ENCODE measurements at places on chromosomes 12 and 14.

DNA sequence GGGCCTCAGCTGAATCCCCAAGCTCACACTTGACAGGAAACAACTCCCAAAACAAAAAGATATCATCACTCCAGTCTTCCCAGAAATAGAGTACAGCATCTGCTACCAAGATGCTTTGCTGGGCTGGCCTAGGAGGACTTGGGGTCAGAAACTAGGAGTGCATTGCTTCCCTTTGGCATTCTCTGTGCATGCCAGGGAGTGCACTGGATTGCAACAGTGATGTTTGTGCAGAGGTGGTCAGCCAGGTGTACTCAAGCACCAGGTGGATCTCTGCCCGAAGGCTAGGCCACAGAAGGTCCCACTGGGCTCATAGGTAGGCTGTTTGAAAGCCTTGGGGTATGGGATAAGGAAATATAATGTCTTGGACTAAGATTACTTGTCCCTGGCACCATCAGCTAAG, 51.1 kb downstream of the RAB35 start:
- no peak for DNase-seq

- DNase-seq, result no peak
Measured at GRCh38 chr12:132874175-132874574, 13.2 kb downstream of the CHFR start.

DNA sequence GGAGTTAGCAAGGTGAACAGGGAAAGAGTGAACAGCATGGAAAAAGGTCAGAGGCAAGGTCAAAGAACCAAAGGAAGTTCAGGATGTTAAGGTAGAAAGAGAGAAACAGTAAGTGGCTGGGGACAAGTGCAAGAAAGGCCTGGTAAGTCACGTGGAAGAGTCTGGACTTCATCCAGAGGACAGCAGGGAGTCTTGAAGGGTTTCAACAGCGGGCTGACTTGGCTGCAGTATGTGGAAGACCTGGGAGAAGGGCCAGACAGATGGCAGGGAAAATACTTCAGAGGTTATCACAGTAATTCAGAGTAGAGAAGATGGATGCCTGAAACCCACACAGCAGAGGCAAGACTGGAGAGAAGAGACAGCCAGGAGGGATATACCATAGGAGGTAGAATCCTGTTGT, 34.0 kb downstream of the CIT start:
- no peak for DNase-seq

GRCh38 chr12:31518680-31519227, 72.2 kb downstream of the DENND5B start:
- peak; percentile 63 for DNase-seq

GRCh38 chr14:44027397-44027796, 479.7 kb downstream of the FSCB start:
- no peak for DNase-seq

DNA sequence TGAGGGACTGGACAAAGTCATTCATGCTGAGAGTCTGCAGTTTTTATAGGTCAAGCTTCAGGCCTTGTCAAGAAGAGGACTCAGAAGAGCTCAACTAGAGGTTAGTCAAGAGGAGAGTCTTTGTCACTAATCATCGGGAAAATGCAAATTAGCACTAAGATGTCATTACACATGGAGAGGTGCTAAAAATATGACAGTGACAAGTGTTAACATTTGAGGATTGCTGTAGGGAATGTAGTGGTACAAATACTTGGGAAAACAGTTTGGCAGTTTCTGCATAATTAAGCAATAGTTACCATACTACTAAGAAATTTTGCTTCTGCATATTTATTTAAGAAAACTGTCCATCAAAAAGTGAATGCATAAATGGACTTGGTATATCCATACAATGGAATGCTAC, 60.9 kb upstream of the CSRP2 start:
- DNase-seq, result no peak

DNA sequence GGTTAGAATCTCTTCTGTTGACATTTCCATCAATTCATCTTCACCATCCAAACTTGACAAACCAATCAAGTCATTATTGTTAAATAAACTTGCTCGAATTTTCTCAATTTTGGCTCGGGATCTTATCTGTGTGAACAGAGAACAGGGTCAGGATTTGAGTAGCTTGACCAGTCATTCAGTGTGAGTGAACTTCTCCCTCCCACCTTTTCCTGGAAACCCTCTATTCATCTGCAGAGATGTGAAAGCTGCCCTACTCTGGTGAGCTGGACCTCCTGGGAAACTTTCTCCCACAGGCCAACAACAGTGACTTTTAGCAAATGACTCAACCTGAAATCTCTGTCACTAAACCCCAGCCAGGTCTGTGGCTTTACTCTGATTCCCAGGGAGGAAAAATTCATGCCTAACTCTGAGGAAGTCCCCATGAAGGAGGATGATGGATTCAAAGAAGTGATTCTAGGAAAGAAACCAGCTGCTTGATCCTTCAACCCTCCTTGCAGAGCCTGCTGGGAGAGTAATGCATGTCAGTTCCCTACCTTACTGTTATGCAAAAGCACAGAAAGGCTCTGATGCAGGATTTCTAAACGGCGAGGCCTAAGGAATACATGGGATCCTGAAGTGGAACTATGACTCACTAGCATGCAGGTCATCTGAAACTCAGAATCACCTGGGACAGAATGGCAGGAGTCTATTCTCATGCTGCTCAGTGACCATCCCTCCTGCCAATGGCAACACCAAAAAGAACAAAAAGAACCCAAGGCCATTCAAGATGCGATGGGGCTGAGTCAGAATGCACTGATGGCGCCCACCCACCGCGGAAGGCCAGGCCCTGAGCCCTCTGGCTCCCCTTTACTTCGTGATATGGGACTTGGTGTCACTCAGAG, 58.0 kb downstream of the TRAFD1 start:
- DNase-seq, result peak; percentile 64

- peak; percentile 69 for DNase-seq
Measured at GRCh38 chr14:104968153-104968527, 10.0 kb downstream of the AHNAK2 start.

DNA sequence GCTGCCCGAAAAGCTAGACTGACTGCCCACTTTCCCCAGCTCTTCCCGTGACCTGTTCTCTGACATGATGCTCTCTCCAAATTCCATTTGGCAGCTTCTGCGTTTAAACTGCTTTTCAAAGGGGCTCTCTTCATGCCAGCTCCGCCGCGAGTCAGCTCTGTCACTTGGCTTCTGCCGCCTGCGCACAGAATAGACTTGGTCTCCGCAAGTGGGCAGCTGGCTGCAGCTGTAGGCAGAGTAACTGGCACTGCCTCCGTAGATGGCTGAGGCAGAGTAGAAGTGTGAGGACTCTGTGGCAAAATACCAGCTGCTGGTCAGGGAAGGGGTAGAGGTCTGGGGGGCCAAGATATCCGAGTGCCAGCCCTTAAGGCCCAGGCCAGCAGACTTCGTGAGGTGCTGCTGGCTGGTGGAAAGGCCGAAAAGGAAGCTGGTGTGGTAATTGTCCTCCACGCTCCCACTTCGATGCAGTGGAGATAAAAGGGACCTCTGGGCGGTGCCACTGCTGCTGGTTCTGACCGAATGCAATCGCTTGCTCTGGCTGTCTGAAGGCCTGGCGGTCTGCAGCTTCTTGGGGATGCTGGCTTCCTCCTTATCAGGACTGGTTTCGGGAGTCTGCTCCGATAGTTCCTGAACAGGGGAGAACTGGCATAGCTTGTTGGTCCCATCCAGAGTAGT, 85.7 kb downstream of the DUSP16 start:
- no peak for DNase-seq

- peak; percentile 41 for DNase-seq
Measured at GRCh38 chr14:77375973-77376770, 722 bp downstream of the TMED8 start.

DNA sequence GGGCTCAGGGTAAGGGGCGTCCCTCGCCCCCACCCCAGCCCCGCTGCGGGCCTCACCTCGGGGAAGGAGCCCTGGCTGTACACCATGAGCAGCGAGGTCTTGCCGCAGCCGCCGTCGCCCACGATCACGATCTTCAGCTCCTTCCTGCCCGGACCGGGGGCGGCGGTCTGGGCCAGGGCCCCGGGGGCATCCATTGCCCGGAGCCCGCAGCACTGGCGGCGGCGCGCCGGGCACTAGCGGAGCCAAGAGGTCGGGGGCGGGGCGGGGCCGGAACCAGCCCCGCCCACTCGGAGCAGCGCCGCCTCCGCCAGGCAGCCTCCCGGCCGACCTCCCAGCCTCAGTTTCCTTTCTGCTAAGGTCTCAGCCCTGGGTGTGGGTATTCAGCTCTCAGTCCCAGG, at the start of gene RHOF:
RHOF (minus strand) TSS at position 249 of the 398 bp plus-strand sequence; CDS start at position 194, 55 bp downstream.
- DNase-seq, result no peak

DNA sequence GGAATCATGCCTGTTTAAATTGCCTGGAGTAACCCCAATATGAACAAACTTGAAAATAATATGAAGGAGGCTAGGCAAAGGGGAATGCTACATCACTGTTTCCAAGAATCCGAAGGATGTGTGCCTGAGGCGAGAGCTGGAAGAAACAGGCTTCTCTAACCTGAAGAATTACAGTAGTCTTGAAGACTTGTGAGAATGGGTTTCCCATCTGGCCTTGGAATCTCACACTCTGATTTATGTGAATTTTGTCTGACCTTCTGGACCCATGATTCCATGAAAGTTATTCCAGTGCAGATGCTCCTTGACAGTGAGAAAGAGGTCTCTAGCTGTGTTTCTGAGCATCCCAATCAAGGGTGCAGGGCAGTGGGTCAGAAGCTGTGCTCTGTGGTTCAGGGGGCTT, 122.1 kb upstream of the PARP11 start:
- DNase-seq, result no peak

- no peak for DNase-seq
Measured at GRCh38 chr14:99125616-99126431, 146.2 kb downstream of the BCL11B start.
